Calu3 (cell line): ENCODE measurements at places on chromosomes 12 and 14. TPM values are rescaled to one million over a fixed set of nuclear protein-coding genes. Genes with fewer than 3 reads are reported as not detected.

The SPIC gene
- total RNA-seq, result not detected in 2 replicates

The RARG gene
- 36.7 and 43.0 TPM in 2 replicates for total RNA-seq

The IQSEC3 gene
- total RNA-seq, result 0.42 TPM in 1 of 2 replicates, not detected in the other

The DPF3 gene
- 6.9 and 9.6 TPM in 2 replicates for total RNA-seq

The SERPINA6 gene
- total RNA-seq, result 4.5 and 5.8 TPM in 2 replicates

DNA sequence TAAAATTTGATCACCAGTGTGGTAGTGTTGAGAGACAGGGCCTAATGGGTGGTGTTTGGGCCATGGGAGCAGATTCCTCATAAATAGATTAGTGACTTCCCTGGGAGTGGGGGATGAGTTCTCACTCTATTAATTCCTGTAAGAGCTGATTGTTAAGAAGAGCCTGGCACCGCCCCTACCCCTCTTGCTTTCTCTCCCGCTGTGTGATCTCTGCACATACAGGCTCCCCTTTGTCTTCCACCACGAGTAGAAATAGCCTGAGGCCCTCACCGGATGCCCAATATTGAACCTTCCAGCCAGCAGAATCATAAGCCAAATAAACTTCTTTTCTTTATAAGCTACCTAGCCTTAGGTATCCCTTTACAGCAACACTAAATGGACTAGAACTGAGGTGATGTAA is 31.9 kb upstream of the CAND1 start:
- H3K36me3 ChIP-seq, result no peaks in the 10 kb centered on the region
- H3K27ac ChIP-seq, result peak overlapping the region; percentile 24
- no peak overlapping the region for H3K4me3 ChIP-seq
- DNase-seq, result peak; percentile 58

DNA sequence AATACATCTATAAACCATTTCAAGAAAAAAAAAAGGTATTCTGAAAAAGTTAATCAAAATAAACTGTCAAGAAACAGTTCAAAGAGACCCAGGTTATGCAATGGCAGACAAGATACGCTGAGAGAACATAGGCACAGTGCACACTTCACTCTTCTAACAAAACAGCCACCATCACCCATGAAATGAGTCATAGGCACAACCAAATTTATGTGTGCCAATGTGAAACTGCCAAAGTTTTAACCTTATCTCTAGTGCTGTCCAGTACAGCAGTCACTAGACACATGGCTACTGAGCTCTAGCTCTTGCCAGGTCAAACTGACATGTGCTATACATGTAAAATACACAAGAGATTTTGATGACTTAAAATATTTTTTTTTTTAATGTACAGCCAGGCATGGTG is 1.4 kb downstream of the CEP128 start:
- H3K27me3 ChIP-seq, result peaks cover 2% of the 10 kb centered on the region
- no peak overlapping the region for H3K27ac ChIP-seq
- H3K4me3 ChIP-seq, result no peak overlapping the region
- H3K4me1 ChIP-seq, result peaks cover 17% of the 10 kb centered on the region
- no peak for DNase-seq

- DNase-seq, result no peak
- no peaks in the 10 kb centered on the region for H3K36me3 ChIP-seq
- no peaks in the 10 kb centered on the region for H3K4me1 ChIP-seq
- H3K27ac ChIP-seq, result no peak overlapping the region
- H3K4me3 ChIP-seq, result no peak overlapping the region
Observed at GRCh38 chr12:26621932-26622331, 211.1 kb downstream of the ITPR2 start.

- H3K4me3 ChIP-seq, result no peak overlapping the region
- no peaks in the 10 kb centered on the region for H3K27me3 ChIP-seq
- DNase-seq, result no peak
- no peak overlapping the region for H3K27ac ChIP-seq
- peaks cover 26% of the 10 kb centered on the region for H3K36me3 ChIP-seq
Observed at GRCh38 chr12:108782971-108783370, 51.7 kb upstream of the CORO1C start.

DNA sequence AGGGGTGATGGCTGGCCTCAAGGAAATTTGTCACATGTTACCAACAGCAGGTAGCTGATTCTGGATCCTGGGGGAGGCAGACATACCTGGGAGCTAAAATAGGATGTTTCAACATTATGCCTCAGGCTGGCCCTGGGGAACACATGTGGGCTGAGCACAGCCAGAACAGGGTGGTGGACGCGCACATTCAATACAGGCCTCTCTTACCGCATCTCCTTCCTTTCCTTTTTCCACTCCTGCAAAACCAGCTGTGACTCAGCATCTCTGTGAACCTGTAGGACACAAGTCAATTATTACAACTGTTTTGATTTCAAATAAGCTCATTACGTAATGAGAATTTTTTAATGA is 61.0 kb downstream of the NT5DC3 start:
- H3K27ac ChIP-seq, result peak overlapping the region; percentile 42
- no peak overlapping the region for H3K4me3 ChIP-seq
- DNase-seq, result no peak
- peaks cover 20% of the 10 kb centered on the region for H3K4me1 ChIP-seq

DNA sequence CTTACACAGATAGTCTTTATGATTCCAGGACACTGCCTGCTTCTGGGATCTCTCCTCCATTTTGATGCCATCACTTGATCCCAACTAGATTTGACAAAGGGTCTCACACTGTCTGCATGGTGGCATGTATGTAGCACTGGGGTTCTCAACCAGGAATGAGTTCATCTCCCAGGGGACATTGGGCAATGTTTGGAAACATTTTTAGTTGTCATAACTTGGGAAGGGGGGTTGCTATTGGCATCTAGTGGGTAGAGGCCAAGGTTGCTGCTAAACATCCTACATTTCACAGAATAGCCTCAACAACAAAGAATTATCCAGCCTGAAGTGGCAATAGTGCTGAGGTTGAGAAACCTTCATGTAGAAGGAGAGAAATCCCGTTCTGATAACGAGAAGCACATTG is 376.2 kb downstream of the DPF3 start:
- no peak for DNase-seq
- H3K36me3 ChIP-seq, result no peaks in the 10 kb centered on the region
- H3K4me3 ChIP-seq, result no peak overlapping the region
- H3K27ac ChIP-seq, result no peak overlapping the region
- no peaks in the 10 kb centered on the region for H3K4me1 ChIP-seq

DNA sequence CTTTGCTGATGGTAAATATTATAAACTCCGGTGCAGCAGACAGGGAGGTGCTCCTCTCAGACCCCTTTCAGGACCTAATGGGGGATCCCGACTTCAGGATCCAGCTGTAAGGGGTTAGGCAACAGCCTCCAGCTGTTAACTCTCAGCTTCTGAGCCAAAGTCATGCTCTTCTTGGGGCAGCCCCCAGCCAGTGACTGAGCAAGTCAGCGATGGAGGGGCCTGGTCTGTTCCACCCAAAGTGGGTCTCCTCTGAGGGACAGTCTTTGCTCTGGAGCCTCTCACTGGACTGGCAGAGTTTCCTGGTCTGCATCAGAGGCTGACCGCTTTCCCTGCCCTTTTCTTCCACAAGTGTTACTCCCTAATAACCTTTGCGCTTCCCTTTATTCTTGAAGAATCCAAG is 184.2 kb upstream of the DIO3 start:
- H3K4me1 ChIP-seq, result no peaks in the 10 kb centered on the region
- DNase-seq, result no peak
- peaks cover 42% of the 10 kb centered on the region for H3K27me3 ChIP-seq
- H3K4me3 ChIP-seq, result no peak overlapping the region

DNA sequence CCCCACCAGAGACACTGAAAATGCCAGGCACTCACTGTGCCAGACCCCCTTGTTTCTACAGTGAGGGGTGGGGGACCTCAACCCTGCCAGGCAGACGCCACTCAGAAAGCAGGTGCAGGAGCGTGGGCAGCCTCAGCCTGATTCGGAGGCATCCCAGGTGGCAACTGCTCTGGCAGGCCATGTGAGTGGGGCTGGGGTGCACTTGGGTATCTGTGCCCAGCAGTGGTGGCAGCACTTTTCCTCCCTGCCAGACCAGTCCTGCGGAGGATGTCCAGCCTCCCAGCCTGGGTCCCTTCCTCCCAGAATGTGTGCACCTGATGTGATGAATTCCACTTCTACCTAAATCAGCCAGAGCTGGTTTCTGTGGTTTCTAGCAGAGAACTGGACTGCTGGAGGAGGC is 13.4 kb upstream of the TTC7B start:
- H3K36me3 ChIP-seq, result peaks cover 12% of the 10 kb centered on the region
- DNase-seq, result no peak
- no peak overlapping the region for H3K27ac ChIP-seq
- H3K4me3 ChIP-seq, result no peak overlapping the region
- H3K4me1 ChIP-seq, result no peaks in the 10 kb centered on the region

DNA sequence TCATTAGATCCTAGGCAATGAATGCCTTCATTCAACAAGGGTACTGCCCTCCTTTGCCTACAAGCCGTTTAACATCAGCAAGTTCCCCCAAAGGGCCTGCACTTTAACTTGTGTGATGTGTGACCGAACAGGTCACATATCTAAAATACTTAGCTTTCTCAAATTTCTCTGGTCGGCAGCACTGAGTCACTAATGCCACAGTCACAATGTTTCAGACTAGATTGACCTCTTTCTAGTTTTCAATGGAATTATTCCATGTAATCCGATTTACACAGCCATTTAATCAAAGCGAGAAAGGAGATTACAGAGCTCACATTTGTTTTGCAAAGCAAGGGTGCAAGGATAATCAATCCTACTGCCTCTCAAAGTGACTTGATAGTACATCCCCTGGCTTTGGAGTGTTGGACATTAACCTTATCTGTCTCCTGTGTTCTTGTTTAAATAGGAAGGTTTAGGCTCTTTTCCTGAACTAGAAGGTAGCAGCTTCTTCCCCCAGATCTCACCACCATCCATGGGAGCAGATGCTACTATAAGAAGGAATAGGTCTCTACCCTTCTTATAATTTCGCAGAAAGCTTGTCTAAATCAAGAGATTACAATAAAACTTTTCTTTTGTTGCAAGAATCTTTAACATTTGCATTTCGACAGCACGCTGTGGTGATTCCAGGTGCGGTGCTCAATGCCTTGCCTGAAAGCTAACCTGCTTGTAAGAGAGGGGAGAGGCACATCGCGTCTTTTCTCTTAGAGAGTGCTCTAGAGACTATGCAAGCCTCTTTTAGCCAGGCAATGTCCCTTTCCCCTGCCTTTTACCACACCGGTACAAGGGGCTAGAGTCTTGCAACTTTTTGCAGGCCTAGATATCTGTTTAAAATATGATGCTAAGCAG is 1.8 kb downstream of the KITLG start:
- H3K4me3 ChIP-seq, result peak overlapping the region; percentile 91
- DNase-seq, result peak; percentile 24
- peak overlapping the region; percentile 30 for H3K27ac ChIP-seq
- H3K36me3 ChIP-seq, result peaks cover 28% of the 10 kb centered on the region
- H3K4me1 ChIP-seq, result peaks cover 45% of the 10 kb centered on the region

DNA sequence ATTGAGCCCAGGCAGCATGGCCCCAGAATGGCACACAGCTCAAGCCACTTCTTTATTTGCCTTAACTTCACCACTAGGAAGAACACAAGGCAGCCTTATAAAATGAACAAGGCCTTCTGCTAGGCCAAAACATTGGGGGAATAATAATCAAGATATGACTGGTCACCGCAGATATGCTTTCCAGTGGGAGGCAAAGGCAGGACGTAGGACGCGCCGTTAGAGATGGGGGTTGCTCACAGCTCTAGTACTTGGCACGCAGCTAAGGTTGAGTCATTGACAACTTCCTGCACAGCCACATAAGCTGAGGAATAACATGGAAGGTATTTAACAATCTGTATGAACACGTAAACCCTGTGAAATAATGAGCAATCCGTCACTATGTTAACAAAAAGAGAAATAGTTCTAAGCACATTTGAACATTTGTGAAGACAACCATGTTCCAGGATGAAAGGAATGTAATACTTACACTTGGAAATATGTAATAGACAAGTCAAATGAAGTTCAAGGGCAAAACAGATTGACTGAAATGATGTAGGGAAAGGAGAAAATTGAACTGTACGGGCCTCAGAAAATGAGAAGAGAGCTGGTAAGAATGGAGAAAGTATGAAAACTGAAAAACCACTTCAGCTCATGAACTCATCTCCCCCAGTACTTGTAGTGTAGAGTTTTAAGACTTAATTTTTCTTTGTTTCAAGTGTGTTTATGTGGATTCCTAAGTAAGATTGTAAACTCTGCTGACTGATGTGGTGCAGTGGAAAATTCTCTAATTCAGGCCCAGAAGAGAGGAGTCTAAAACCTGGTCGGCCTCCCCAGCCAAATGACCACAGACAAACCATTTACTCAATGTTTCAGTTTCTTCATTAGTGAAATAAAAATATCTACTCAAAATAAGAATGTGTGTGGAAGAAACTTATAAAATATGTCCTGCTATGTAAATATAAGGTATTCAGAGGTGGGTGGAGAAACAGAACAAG is 59.3 kb upstream of the CCDC91 start:
- H3K27me3 ChIP-seq, result no peaks in the 10 kb centered on the region
- peak; percentile 64 for DNase-seq
- peak overlapping the region; percentile 92 for H3K27ac ChIP-seq
- H3K4me1 ChIP-seq, result peaks cover 20% of the 10 kb centered on the region

DNA sequence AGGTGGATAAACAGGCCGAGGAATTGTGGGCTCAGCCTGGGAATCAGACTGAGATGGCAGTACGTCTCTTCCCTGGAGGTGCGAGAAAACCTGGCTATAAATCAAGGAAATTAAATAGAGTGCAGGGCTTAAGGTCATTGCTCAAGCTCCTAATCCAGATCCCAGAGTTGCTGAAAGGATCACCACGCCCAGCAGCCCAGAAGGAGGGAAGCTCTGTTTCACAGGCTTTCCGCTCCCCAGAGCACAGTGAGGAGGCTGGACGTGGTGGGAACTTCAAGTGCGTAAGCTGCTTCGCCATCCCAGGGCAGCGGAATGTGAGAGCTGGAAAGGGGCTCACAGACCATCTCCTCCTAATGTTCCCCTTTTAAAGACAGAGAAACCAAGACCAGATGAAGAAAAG is 651.6 kb upstream of the TBX3 start:
- no peak overlapping the region for H3K4me3 ChIP-seq
- H3K4me1 ChIP-seq, result no peaks in the 10 kb centered on the region
- no peaks in the 10 kb centered on the region for H3K27me3 ChIP-seq
- no peak for DNase-seq

- peaks cover 6% of the 10 kb centered on the region for H3K36me3 ChIP-seq
- H3K27me3 ChIP-seq, result peaks cover 13% of the 10 kb centered on the region
- H3K4me3 ChIP-seq, result peak overlapping the region; percentile 84
- DNase-seq, result peak; percentile 75
- H3K27ac ChIP-seq, result peak overlapping the region; percentile 42
- H3K4me1 ChIP-seq, result peaks cover 42% of the 10 kb centered on the region
Observed at GRCh38 chr12:52307836-52308805, 13.1 kb downstream of the KRT83 start.
